ENCODE measurements at places on chromosomes 2 and 18.
A peak's percentile ranks its signal among the peaks of the same experiment; 100 is the strongest.

- DNase-seq, result no peak
Measured at GRCh38 chr2:209662021-209662420, 109.6 kb upstream of the UNC80 start.

DNA sequence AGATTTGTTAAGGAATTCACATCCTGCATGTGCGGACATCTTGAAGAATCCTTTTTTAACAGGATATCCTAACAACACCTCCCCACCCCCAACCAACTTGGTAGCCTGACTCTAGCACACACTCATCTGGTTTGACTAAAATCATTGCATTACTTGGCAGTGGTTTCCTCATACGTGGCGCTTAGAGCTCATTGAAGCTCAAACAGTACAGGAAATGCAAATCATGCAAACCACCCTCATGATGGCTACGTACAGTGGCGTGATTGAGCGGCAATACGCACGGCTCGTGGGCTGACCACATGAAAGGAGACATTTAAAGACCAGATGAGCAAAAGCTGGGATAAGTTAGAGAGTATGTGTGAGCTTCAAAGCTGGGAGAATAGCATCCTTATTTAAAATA lies 336.2 kb downstream of the ZEB2 start:
- no peak for DNase-seq

DNA sequence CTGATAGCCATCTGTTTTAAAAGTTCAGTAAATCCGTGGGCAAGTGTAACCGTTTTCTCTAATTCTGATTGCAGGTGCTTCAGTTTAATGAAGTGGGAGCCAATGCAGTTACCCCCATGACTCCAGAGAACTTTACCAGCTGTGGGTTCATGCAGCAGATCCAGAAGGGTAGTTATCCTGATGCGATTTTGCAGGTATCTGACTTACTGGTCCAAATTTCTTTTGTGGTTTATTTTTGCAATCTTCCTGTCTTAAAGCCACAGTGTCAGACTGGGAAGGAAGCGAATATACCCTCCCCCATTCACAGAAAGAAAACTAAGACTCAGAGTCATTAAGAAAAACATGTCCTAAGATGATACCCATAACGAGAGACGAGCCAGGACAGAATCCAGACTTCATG lies 7.7 kb downstream of the SERPINB2 start:
- DNase-seq, result no peak

DNA sequence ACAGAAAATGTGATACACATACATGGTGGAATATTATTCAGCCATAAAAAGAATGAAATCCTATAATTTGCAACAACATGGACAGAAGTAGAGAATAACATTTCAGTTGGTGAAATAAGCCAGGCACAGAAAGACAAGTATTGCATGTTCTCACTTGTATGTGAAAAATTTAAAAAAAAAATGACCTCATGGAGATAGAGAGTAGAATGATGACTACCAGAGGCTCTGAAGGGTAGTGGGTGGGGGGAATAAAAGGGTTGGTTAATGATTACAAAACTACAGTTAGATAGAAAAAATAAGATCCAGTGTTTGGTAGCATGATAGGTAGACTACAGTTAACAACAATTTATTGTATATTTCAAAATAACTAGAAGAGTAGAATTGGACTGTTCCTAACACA lies 24.5 kb downstream of the PRKD3 start:
- no peak for DNase-seq

- no peak for DNase-seq
Measured at GRCh38 chr2:54256091-54256694, at the start of gene TSPYL6. TSPYL6 (minus strand) TSS chr2:54256229; CDS start chr2:54256151, 78 bp downstream.

GRCh38 chr2:18899725-18900124 lies 310.4 kb upstream of the NT5C1B start:
- no peak for DNase-seq

- no peak for DNase-seq
Measured at GRCh38 chr2:66070721-66071602, 364.0 kb upstream of the MEIS1 start.

DNA sequence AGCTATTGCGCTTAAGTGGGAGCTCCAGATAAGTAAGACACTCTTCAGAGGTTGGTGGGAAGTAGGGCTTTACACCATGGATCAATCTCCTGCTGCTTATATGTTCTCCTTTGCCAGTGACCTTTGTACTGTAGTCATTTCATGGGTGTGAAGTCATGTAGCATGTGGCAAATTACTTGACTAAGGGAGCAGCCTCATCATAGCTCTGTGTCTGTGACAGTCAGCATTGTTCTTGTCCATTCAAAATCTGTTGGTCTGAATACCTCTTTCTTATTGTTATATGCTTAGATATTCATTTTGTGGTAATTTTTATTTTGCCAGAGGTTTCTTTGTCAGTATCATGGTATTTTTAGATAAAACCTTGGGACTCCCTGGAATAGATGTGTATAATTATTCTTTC lies 18.2 kb downstream of the SLC4A1AP start:
- DNase-seq, result no peak

- DNase-seq, result no peak
Measured at GRCh38 chr18:75456199-75456631, 28.7 kb upstream of the SMIM21 start.

DNA sequence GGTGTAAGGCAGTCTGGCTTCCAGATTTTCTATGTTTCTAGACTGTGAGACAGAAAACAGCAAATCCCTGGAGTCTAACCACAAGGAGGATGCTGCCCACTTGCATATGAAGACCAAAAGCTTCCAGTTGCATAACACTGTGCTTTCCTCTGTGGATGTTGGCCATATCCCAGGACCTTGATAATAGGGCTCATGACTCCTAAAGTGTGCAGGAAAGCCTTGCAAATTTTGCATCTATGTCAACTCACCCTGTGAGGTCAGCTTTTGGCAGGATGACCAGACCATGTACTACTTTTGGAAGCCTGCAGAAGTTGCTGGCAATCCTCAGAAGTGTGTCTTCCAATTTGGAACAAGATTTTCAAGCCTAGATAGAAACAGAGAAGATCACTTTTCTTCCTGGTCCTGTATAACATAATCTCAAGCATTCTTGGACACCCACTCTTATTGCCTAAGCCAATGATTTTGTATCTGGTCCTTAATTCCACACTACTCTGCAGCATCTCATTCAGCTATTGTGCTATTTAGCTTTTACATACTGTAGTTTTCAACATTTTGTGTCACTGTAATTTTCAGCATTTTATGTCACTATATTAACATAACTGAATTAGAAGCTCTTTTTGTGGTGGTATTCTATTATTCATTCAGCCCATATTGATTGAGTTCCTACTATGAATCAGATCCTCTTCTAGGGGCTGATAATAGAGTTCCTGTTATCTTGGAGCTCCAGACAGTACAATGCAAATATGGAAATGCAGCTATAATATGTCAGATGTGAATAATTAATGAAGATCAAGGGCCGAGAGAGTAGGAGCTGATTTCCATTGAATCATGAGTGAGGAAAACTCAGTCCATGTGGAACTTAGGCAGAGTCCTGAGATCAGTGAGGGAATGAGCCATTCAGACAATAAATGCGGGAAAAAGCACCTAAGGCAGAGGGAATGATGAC lies 85.3 kb upstream of the RAB27B start:
- DNase-seq, result peak; percentile 18

- peak; percentile 73 for DNase-seq
Measured at GRCh38 chr2:45993476-45993991, 303.7 kb upstream of the EPAS1 start.

- no peak for DNase-seq
Measured at GRCh38 chr2:181660181-181660580, 3.3 kb upstream of the CERKL start.

DNA sequence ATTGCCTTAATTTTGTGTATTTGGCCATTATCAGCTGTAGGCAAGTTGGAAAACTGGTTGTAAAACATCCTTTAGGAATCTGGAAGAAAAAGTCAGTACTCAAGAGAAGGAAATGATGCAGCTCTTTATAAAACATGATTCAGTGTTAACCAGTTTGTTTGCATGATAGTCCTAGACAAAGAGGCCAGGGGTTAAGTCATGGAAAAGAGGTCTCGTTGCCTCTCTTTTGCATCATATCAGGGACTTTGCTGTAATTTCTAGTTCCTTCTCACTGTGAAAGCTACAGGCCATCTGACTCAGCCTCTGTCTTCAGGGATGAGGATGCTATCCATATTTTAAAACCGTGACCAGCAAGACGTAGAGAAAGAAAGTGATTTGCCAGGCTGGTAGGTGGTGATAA lies 38.0 kb downstream of the NPAS2 start:
- DNase-seq, result no peak

GRCh38 chr2:55139305-55139704 lies 89.1 kb upstream of the RTN4 start:
- DNase-seq, result no peak

DNA sequence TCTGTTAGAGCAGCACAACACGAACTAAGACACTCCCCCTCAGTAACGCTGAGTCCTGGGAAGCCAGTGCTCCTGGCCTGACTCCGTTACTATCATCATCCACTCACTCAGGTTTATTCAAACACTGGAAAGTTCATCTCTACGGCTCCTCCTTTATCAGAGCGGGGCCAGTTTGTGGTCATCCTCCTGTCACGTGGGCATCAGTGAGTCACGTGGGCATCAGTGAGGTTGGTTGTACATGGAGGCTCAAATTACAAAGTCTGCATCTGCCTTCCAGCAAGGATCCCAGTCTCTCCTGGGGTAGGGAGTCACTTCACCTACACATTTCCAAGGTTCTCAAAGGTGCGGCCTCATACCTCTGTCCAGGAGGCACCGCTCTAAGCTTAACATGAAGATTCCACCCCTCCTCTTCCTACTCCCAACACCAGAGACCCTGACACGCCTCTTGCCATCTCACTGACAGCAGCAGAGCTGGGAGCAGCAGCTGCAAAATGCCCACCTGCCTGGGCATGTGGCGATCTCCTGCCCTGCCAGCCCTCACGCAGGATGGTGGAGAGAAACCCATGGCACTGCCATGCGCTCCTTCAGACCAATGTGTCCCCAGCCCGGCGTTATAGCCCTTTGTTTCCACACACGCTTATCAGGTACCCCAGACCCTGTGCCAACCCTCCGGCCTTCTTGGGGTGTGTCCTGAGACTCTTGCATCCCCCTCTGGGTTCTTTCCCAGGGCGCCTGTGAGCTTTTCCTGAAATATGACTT lies 99.2 kb upstream of the PTPRM start:
- DNase-seq, result no peak

DNA sequence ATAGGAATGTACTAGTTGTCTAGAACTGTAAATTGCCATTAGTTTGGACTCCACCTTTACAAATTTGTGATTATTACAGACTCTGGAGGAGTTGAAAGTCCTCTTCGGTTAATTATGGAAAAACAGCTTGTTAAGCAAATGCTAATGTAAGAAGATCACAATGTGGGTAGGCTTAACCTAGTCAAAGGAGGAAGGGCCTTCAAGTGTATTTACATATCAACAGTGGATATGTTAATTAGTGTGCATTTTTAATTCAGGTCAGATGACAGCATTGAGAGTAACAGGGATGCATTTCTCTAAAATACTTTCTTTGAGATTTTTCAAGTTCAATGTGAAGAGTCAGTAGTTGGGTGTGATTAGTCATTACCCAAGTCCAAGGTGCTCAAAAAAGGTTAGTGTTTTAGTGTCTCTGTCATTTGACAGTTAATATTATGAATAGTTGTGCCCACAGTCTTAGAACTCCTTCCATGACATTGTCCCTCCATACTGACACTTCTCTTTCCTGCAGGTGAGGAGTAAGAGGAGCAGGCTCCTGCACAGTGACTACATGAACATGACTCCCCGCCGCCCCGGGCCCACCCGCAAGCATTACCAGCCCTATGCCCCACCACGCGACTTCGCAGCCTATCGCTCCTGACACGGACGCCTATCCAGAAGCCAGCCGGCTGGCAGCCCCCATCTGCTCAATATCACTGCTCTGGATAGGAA lies 28.0 kb downstream of the CD28 start:
- DNase-seq, result no peak

DNA sequence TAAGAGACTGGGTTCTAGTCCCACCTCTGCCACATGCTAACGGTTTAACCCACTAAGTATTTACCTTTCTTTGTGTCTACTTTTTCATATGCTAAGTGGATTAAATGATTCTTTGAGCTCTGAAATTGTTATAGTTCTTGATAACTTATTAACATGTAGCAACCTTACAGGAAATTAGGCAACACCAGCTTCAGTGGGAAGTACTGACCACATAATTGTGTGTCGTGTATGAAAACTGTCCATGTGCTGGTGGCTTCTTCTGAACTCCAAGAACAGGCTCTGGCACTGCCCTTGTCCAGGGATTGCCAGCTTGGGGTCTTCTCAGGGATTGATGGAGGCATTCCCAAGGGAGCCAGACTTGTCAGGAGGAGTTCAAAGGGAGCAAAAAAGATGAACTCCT lies 427.7 kb downstream of the TGIF1 start:
- DNase-seq, result no peak

GRCh38 chr2:207902821-207903220 lies 122.5 kb downstream of the PLEKHM3 start:
- DNase-seq, result no peak

DNA sequence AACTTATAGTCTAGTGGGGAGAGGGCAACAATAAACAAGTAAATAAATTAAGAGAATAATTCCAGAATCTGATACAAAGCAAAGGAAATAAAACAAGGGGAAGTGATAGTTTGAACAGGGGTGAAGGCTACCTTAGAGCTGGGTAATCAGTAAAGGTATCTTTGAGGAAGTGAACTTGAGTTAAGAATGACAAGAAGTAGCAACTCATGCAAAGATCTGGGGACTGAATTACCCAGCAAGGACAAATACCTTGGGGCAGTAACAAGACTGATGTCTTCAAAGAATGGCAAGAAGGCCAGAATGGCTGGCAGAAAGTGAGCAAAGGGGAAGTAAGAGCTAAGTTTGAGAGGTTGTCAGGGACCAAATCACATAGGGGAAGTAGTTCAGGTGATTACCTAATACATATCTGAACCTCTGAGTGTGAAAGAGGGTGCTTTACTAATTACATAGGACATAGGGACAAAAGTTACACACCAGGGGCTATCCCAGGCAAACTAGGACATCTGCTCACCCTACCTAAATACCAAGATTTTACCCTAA lies 244.6 kb upstream of the HNRNPA3 start:
- DNase-seq, result no peak

DNA sequence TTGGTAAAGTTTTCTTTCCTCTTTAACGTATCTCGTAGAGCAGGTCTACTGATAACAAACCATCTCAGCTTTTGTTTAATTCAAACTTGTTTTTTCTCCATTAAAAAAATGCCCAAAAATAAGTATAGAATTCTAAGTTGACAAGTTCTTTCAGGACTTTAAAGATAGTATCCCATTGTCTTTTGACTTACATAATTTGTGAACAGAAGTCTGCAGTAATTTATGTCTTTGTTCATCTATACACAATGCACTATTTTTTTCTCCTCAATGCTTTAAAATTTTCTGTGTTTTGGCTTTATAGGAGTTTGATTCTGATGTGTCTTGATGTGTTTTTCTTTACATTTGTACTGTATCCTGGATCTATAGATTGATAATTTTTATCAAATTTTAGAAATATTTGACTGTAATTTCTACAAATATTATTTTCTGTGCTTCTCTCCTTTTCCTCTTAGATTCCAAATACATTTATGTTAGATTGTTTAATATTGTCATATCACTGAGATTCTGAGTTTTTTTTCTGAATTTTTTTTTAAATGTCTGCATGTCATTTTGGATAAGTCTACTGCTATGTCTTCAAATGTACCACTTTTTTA lies 143.3 kb downstream of the FTCDNL1 start:
- DNase-seq, result no peak

Data from globus pallidus (tissue), 1 donor.